IPS DF 6.9 (cell line): ENCODE measurements at places on chromosomes 5 and 9.

GRCh38 chr9:69542942-69543704 lies 129.0 kb downstream of the APBA1 start:
- DNase-seq, result no peak

DNA sequence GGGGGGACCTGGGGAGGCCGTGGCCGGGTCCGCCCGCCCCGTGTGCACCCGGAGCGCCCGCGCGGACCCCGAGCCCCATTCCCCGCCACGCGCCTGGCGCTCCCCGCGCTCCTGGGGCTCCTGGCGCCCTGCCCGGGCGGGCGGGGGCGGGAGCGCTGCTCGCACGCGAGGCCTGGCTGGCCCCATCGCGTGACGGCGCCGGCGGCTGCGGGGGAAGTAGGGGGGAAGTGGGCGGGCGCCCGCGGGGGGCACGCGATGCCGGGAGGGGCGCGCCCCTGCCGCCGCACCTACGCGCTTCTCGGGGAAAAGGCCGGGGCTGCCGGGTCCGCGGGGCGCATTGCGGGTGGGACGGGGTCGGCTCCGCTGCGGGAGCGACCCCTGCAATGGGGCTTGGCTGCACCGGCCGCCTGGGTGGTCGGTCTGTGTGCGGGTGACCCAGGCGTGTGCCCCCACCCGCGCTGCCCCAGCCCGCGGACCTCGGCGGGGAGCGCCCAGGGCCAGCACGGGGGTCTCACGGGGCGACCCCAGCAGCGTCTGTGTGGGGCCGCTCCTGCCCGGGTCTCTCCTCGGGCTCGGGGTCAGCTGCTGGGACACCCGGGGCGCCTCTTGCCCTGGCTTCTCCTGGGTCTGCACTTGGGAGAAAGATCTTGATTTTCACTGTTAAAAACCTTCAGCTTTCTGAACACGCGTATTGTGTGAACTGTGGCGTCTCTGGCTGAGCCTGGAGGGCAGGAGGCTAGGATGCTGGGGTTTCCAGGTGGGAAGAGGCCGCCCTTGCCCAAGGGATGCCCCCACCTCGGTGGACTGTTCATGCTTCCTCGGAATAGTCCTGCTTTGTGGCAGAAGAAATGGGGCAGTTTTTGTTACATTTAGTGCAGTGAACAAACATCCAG lies 52.4 kb downstream of the AHRR start:
- DNase-seq, result no peak

GRCh38 chr5:95996904-95997723 lies 35.5 kb upstream of the ELL2 start:
- DNase-seq, result no peak

GRCh38 chr9:2012347-2012746 lies 2.8 kb upstream of the SMARCA2 start:
- no peak for DNase-seq

GRCh38 chr9:90827181-90827871 lies 25.7 kb downstream of the SYK start:
- DNase-seq, result no peak

GRCh38 chr9:1049641-1050040 lies 516 bp upstream of the DMRT2 start:
- no peak for DNase-seq

GRCh38 chr5:171419688-171420430 lies 412 bp downstream of the FGF18 start:
- DNase-seq, result no peak

- no peak for DNase-seq
Observed at GRCh38 chr5:19855031-19855430, 133.0 kb downstream of the CDH18 start.

DNA sequence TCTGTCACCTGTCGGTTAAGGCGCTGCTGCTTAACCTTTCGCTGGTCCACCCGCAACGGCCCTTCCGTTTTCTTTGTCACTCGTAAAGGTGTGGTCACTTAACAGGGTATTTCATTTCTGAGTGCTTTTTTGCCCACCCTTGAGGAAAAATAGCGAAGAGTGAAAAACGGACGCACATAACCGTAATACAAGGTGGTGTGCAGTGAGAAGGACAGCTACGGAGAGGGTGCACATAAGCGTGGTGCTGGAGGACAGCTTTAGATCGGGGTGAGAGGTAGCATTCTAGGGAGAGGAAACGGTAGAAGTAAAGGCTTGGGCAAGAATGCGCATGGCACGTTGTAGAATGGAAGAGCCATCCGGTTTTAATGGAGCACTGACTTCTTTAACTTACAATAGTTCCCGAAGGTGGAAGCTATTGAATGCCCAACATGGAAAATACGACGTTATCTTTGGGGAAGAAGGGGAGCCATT lies 761 bp downstream of the CCT5 start:
- DNase-seq, result no peak

DNA sequence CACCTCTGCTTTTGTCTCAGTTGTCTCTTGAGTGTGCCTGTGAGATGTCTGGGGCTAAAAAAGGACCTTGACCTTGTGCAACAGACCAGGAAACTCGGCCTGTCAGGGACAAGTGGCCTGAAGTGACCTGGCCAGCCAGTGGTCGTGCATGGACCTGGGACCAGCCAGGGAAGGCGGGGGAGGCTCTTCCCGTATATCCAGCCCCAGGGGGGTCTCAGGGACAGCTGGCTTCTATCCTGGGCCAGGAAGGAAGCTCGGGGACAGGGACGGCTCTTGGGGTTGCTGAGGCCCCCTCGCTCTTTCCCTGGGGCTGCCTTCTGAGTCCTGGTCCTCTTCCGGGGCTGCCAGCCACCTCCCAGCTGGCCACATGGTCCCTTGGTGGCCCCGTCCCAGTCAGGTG lies 3.2 kb upstream of the ADAMTSL2 start:
- no peak for DNase-seq

DNA sequence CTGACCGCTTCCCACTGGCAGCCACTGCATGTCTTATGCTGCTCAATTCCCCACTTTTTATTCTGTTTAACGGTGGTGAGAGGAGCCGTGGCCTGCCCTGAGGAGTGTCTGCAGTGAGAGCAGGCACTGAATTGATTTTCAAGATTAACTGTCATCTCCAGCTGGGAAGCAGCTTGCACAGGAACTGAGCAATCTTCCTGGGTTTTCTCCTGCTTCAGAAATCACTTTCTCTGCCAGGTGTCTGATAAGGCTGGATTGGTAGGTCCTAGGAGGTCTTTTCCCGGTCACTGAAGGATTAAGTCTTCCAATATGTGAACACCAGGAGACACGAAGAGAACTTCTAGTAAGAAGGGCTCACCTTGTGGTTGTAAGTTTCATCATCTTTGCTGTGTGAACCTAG lies 181.1 kb upstream of the RAD23B start:
- no peak for DNase-seq

DNA sequence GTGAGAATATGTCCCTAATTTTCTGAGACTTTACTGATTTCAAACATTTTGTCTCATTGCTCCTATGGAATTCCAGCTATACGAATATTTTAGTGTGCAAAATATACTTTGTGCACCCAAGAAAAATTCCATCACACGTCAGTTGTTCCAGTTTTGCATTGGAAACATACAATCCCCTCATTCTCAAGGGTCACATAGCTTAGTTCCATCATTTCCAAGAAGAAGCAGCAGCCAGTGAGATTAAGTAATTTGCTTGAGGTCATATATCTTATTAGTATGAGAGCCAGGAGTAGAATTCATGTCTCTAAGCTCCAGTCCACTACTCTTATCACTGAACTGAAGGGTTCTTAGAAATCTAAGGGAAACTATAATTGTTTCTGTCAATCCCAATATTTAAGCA lies 746.7 kb upstream of the C9orf72 start:
- no peak for DNase-seq

GRCh38 chr5:133701871-133702270 lies 89.5 kb upstream of the FSTL4 start:
- DNase-seq, result no peak

DNA sequence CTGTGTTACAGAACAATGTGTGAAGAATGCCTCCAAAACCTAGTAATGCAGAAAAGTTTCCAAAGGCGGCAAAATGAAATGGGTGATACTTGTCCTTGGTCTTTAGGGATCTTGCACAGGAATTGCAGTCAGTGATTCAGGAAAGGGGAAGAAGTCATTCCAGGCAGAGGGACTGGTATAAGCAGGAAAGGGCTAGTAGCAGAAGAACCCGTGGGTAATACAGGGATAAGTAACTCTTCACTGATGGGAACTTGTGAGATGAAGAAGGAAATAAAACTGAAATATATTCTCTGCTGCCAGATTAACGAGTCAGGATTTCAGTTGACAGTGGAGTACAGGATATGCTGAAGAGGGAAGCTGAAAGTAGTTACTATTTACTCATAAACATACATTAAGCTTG lies 1.2 kb downstream of the SRFBP1 start:
- no peak for DNase-seq

DNA sequence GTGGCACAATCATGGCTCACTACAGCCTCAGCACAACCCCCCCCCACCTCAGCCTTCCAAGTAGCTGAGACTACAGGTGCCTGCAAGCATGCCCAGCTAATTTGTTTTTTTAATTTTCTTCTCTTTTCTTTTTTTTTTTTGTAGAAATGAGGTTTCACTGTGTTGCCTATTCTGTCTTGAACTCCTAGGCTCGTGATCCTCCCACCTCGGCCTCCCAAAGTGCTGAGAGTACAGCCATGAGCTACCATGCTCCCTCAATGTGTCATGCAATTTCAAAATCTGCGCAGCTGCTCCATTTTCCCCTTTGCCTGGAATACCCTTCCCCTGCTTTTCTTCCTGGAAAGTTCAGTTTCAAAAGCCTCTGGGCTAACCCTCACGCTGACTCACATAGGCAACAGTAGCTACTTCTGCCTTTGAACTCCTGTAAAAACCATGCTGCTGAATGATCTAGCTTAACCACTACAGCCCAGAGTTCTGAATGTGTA lies 71.0 kb upstream of the IL7R start:
- DNase-seq, result no peak

GRCh38 chr9:135641745-135642144 lies 2.4 kb upstream of the GLT6D1 start:
- DNase-seq, result no peak

GRCh38 chr9:130981002-130981755 lies 27.8 kb upstream of the LAMC3 start:
- DNase-seq, result no peak
